Activated CD4-positive, alpha-beta T cell treated with anti-CD3 and anti-CD28 coated beads for 24 hours (primary cell): ENCODE measurements at places on chromosomes 7 and 10.

- no peak for DNase-seq
Measured at GRCh38 chr10:75465450-75465827, 34.0 kb downstream of the LRMDA start.

GRCh38 chr7:70154521-70155180 lies 556.4 kb downstream of the AUTS2 start:
- DNase-seq, result no peak

DNA sequence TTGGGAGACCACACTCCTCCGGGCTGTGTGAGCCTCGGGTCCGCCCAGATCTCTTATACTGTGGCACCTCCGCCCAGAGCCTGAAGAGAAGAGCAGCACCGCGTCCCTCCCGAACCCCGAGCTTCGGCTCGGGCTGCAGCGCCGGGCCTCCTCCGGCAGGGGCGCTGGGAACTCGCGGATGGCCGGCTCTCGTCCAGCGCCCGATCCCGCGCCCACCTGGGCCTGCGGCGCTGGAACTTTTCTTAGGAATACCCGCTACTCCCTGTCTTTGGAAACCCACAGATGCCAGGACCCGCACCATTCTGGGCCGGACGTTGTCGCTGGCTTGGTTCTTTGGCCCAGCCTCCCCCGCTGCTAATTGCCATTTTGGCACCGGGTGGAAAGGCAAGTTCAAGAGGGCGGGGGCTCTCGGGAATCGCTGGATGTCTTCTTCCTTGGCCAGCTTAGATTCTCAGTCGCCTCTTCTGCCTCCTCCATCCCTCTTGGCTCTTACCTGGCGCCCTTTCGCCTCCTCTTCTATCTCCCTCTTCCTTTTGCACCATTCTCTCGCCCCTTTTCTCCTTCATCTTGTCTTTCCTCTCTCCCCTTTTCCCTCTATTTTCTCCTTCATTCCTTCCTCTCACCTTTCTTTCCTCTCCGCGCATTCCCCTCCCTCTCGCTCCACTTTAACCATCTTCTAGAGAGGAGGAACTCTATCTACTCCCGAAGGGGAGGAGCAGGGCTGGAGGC lies 2.1 kb upstream of the SORCS3 start:
- no peak for DNase-seq

- no peak for DNase-seq
Measured at GRCh38 chr7:7988706-7989105, 20.1 kb downstream of the GLCCI1 start.

DNA sequence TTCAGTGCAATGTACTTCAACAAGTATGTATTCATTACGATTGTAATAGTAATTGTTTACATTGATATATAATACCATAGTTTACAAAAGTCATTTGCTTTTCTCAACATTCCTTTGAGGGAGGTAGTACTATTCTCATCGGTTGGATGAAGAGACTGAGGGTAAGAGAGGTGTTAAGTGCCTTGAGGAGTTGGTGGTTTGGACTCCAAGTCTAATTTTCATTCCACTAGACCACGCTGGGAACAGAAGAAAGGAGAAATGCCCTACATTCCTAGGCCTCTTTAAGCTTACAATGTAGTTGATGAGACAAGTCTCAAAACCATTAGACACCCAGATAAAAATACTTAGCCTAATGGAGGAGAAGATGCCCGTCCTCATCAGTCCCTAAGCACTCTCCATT lies 28.6 kb downstream of the CDK1 start:
- no peak for DNase-seq

- DNase-seq, result no peak
Measured at GRCh38 chr10:30158325-30158960, 99.1 kb upstream of the JCAD start.

DNA sequence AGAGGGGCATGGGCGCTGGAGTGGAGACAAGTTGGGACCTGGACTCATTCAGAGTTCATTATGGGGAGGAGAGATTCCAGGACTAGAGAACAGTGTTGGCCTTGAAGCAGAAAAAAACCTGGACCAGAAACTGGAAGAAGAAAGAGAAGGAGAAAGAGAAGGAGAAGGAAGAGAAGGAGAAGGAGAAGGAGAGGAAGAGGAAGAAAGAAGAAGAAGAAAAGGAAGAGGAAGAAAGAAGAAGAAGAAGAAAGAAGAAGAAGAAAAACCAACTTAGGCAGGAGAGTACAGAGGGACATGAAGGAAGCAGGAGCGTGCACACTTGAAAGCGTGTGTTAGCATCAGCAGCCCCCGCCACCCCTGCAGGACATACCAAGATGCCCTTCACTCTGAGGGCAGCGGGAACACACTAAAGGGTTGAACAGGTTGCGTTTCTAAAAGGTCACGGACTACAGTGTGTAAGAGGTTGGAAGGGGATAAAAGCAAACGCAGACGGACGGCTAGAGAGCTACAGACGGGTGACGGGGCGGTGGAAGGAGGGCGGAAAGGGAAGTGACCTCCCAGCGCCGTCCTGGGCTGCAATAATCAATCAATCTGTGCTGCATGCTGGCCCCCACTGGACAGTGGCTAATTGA lies 95.3 kb downstream of the SEC61G start:
- no peak for DNase-seq

DNA sequence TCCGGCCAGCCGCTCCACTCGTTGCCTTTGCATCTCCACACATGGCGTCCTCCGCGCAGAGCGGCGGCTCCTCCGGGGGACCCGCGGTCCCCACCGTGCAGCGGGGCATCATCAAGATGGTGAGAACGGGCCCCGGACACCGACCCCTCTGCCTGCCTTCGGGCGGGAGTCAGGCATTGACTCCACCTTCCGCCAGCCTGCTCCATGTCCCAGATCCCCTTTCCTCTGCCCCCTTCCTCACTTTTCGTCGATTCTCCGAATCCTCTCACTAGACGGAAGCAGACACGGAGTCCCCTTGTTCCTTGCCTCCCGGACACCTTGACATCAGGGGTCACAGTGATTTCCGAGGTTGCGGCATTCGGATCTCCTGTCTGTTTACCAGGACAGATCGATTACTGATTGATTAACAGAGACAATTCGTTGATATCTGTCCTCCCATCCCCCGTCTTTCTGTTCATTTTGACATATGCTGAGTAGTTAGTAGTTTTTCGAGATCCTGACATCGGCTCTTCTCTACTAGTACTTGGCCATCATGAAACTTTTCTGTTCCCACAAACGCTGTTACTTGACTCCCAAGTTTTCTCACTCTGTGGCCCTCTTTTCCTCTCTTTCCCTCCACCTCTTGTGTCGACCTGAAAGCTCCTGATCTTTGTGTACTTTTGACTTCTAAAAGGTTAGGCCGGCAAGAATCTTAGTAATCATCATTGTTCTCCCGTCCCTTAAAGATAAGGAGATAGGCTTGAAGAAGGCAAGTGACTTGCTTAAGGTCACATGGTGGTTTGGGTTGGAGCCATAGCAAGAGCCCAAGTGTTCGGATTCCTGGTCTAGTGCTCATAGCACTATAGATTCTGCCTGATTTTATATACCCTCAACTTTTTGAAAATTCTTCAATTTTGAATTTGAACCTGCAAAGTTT lies 597 bp downstream of the SND1 start:
- no peak for DNase-seq

DNA sequence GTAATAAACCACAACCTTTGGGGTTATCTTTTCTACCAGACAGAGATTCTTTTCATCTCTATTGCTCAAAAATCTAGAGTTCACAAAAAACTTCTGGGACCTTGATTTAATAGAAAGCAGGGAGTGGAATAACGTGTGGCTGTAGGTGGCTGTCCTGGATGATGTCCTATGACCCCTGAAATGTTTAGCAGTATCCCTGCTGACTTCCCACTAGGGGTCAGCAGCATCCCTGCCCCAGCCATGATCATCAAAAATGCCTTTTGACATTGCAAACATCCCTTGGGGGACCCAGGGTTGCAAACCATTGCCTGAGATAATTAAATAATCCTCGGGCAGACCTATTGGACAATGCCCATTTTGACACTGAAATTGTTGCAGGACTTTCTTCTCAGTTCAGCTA lies 177.1 kb downstream of the USP6NL start:
- DNase-seq, result no peak

- no peak for DNase-seq
Measured at GRCh38 chr10:4024027-4024426, 239.0 kb upstream of the KLF6 start.

DNA sequence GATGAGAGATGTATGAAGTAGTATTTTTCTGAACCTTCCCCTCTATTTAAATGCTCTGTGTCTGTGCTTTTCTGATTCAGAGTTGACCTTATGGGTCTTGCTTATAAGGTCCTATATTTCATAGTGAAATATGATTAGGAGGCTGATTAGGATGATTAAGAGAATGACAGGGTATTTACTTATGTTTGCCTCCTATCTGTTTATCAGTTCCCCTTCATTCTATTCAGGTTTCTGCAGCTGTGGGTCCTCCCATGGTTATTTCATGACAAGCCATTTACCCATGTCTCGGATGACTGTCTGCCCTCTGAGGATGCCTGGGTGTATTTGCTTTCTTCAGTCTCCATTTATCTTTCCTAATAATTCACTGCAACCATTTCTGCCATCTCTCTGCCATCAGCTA lies 16.9 kb downstream of the RPA3 start:
- no peak for DNase-seq

GRCh38 chr10:6579904-6580278 lies at the start of gene PRKCQ:
PRKCQ (minus strand) TSS chr10:6580276; CDS start chr10:6515135, 65,141 bp downstream.
- DNase-seq, result no peak

DNA sequence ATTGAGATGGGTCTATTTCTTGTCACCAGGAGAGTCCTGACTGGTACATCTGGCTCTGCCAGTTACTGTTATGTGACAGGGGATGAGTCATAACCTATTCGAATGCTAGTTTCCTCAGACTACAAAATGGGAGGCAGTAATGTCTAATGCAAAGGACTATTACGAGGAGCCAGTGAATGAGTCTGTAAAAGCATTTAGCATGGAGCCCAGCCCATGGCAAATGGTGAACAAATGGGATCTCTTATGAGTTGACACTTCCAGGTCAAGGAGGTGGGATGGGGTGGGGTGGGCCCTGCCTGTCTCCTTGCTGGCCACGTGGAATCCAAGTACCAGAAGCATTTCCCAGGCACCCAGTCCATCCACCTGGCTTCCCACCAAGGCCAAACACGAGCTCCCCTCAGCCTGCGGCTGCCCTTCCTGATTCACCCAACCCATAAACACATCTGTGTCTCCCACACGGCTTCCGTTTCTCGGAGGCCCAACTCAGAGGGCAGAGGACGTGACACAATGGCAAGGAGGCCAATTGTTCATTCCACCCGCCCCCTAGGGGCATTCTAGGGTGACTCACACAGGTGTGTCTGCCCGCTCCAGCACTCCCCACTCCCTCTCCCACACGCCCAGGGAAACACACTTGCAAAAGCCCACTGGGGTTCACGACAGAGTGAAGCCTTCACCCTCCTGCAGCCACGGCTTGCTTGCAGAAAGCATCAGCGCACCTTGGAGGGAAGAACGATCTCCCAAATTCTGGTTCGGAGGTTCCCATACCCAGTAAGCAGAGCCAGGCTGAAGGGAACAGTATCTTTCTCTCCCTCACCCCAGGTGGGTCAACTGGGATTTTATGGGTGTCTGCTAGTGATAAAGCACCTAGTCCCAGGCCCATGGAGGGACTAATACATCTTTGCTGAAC lies 109.8 kb downstream of the SH3PXD2A start:
- DNase-seq, result peak; percentile 39

DNA sequence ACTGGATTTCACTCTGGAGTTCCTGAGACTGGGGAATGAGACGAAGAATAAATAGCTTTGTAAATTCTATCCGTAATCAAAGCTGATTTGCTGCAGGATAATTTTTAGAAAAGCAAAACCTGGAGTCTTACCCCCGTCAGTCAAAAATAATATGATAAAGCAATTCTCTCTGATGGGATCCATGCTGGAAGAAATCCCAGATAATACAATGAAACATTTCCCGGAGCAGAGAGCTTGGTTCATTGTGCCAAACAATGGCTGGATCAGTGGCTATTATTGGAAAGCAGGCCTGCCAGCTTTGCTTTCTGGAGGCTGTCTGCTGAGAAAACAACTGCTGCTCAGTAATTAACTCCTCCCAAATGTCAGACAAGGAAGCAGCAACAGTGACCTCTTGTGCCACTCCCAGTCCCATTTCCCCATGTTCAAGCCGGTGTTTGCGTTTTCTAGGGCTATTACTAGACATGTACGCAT lies 609.4 kb upstream of the PCDH15 start:
- DNase-seq, result no peak

DNA sequence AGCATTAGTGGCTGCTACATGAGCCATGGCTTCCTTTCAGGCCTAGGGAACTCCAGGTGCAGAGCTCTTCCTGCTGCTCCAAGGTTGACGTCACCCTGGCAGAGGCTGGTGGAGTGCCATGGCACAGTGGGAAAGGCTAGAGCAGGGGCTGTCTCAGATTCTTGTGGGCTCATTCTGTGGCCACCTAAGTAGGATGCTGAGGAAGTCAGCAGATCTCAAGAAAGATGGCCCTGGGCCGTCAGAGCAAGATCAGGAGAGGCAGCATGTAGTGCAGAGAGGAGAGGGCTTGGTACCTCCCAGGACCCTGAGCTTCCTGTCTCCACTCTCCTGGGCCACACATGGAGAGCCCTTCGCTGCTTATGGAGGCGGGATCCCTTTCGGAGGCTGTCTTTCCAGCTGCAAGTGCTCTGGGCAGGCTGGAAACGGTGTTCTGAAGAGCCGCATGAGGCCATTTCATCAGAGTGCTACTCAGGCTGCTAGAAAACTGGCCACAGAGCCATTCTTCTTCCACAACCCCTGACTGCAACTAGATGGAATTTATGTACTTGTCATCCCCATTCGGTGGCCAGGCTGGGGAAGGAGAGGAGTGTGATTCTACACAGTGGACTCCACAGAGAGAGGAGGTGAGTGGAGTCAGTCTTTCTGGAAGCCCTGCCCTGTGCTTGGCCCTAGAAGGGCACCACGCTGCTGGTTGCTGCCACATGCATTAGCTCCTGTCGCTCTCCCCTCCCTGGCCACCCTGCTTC lies 304.2 kb downstream of the RPS24 start:
- no peak for DNase-seq

- no peak for DNase-seq
Measured at GRCh38 chr10:34313888-34314287, 501.2 kb downstream of the PARD3 start.

DNA sequence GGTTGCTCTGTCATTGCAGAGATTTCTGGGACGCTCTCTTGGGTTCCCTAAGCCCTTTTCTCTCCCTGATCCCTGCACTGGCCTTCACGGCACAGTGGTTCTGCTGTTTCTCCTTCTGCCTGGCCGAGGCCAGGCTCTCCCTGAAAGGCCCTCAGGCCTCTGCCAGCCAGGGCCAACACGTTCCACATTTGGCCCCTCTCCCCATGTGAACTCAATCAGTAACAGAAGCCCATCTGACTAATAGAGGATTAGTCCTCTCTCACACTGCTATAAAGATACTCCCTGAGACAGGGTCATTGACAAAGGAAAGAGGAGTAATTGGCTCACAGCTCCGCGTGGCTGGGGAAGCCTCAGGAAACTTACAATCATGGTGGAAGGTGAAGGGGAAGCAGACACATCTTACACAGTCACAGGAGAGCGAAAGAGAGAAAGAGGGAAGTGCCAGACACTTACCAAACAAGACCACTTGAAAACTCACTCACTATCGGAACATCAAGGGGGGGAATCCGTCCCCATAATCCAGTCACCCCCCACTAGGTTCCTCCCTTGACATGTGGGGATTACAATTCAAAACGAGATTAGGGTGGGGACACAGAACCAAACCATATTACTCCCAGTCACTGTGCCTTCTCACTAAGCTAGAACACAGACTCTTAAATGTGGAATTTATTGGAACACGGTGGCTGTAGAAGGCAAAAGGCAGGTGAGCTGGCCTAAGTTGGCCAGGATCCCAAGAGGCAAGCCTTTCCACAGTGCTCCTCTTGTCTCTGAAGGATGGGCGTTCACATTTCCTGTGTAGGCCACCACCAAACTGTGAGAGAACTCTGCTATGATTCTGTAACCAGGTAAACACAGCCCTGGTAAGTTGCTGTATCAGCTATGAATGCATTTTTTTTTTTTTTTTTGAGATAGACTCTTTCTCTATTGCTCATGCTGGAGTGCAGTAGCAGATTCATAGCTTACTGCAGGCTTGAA lies 8.8 kb downstream of the FZD8 start:
- DNase-seq, result no peak
